ENCODE measurements at places on chromosomes 1 and 21. TPM values are rescaled to one million over a fixed set of nuclear protein-coding genes. Genes with fewer than 3 reads are reported as not detected.

Gene HYI
- 9.4 TPM for total RNA-seq

Gene CCDC27
- total RNA-seq = not detected

Gene HMCN1
- total RNA-seq = 0.03 TPM

Gene C1orf74
- total RNA-seq = 0.71 TPM

Gene KIAA0040
- 9.6 TPM for total RNA-seq

Gene LCE2A
- not detected for total RNA-seq

Gene TRIM58
- not detected for total RNA-seq

Gene BCAN
- not detected for total RNA-seq

Gene CHAF1B
- total RNA-seq = 3.9 TPM

Gene SUSD4
- total RNA-seq = 2.2 TPM

Gene RNF186
- not detected for total RNA-seq

Gene VASH2
- not detected for total RNA-seq

Gene C1QA
- total RNA-seq = not detected

Gene LCE1B
- total RNA-seq = not detected

Gene ZNF692
- total RNA-seq = 18.7 TPM

Gene EFNA3
- 0.69 TPM for total RNA-seq

Gene TMEM201
- total RNA-seq = 11.5 TPM

Gene IFI44L
- total RNA-seq = 3.7 TPM

Gene TNFSF4
- 0.36 TPM for total RNA-seq

Data from CD8-positive, alpha-beta T cell (primary cell).